Fibroblast of upper back skin (primary cell): ENCODE measurements at places on chromosomes 4 and X.

DNA sequence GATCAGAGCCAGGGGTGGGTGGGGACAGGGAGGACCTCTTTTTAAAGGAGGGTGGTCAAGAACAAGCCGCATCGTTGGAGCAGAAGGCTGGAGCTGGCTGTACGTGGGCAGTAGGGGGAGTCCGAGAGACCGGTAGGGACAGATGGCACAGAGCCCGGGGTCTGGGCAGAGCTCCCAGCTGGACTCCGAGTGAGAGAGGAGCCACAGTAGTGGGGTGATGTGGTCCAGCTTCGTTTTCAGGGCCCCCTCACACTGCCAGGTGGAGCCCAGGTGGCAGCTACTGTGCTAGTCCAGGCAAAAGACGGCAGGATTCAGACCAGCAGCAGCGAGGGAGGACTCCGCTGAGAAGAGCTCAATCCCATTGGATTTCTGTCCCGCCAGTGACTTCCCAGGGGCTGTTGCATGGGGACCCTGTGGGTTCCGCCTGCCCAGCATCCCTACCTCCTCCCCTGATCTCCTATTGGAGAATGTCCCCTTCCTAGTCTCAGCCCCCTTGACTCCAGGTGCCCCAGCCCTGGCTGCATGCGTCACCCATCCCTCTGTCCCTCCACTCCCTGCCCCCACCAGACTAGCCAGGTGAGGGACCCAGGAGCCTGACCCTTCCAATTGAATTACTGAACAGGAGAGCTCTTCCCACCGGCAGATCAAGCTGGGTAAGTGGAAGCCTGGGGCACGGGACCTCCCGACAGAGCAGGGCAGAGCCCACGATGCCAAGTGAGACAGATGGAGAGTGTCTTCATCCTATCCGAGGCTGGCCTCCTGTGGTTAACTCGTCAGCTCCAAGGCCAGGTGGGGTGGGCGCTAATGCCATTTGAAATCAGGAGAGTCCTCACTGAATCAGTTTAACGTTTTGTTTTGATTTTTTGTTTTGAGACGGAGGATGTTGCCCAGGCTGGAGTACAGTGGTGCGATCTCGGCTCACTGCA, 2.9 kb downstream of the ARHGAP4 start:
- peak; percentile 44 for DNase-seq

- DNase-seq, result no peak
Measured at GRCh38 chr4:3160438-3160837, 86.0 kb downstream of the HTT start.

DNA sequence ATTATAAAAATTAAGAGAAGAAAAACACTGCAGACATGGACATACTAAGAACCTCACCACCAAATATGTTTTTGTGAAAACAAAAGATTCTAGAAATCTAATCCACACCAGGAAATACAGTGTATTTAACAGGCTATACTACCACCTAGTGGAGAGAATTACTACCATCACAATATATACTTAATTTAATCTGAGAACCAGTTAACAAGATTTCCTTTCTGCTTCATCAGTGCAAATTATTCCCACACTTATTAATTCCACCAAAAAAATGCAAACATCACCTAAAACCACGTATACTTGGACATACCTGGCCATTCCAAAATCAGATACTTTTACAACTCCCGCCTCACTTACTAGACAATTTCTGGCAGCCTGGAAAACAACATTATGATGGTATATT, 7.0 kb upstream of the TXK start:
- peak; percentile 56 for DNase-seq

- no peak for DNase-seq
Measured at GRCh38 chrX:11970578-11971359, 167.5 kb upstream of the FRMPD4 start.

DNA sequence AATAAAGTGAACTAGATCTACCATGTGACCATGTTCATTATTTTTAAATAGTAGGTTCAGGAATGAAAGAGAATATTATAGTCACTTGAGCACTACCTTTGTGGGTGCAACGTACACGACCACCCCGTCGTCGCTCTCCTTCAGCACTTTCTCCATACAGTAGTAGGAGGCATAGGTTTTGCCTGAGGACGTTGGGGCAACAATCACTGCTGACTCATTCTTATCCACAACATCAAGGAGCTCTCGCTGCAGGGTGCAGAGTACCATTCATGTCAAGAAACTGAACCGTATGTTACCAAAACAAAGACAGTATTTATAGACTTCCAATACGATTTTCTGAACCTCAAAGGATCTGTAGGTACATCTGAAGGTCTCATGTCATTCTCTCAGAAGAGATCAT, 44.7 kb downstream of the DDX60 start:
- no peak for DNase-seq

GRCh38 chrX:40003071-40003427, 94.7 kb downstream of the BCOR start:
- DNase-seq, result no peak

DNA sequence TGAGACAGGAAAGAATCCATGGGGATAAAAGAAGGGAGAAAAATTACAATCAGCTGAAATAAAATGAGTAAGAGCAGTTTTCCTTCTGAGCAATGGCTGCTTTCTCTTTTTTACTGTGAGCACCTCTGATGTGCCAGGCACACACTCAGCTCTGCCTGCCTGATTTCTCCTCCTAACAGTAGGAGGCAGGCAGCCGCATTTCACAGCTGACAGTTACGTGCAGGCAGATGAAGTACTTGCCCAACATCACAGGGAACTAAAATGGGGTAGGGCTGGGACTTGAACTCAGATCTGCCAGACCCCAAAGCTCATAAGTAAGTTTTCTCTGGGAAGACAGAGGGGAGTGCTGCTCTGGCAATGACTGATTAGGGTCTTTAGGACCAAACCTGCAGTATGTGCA, 54.6 kb downstream of the C4orf50 start:
- DNase-seq, result no peak

DNA sequence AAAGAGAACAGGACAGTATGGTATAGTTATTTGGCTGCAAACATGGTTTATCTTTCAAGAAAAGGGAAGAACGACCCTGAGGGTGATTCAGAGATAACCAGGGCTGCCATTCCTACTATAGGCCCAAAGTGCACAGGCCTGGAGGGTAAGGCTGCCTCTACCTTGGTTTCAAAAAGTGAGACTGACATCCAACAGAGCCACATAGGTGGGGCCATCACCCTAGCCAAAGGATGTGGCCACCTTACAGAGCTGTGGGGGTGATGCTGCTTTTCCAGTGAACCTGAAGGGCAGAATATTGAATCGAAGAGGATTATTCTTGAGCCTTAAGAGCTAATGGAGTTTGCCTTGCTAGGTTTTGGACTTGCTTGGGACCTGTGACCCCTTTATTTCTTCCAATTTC, 15.7 kb downstream of the SH2D1A start:
- DNase-seq, result no peak

DNA sequence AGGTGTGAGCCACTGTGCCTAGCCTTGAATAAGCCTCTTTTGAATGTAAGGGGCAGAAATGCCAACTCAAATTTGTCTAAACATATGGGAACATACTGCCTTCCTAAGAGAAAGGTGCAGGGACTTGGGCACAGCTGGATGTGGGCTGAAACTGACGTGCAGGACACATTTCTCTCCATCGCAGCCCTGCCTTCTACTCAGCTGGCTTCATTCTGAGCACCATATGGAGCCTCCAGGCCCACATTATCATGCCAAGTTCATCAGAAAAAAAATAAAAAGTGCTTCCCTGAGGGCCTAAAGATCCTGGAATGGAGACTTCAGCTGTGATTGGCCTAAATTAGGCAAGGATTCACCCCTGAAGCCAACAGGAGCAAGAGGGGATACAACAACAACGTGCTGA, 386.2 kb downstream of the RAB28 start:
- DNase-seq, result no peak

- DNase-seq, result peak; percentile 5
Measured at GRCh38 chr4:109298279-109299010, 4.0 kb downstream of the COL25A1 start.

- DNase-seq, result no peak
Measured at GRCh38 chr4:3288571-3289094, 4.2 kb upstream of the RGS12 start.

DNA sequence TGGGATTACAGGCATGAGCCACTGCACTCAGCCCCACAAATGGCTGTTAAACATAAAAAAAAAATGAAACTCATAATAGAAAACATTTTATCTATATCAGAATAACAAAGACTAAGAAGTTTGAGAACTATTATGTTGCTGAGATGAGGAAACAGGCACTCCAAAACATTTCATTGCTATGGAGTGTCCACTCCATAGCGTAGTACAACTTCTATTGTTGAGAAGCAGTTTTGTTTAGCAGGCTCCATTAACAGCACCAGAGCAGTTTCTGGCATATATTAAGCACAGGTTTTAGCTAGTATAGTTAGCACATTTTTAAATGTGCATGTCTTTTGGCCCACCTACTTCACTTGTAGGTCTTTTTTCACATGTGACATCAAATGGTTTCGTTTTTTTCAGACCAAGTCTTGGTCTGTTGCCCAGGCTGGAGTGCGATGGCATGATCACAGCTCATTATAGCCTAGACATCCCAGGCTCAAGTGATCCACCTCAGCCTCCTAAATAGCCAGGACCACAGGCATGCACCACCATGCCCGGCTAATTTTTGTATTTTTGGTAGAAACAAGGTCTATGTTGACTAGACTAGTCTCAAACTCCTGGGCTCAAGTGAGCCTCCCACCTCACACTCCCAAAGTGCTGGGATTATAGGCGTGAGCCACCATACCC, 5.8 kb downstream of the HMGB2 start:
- no peak for DNase-seq

- peak; percentile 89 for DNase-seq
Measured at GRCh38 chrX:2696698-2697215, 5.7 kb downstream of the CD99 start.

DNA sequence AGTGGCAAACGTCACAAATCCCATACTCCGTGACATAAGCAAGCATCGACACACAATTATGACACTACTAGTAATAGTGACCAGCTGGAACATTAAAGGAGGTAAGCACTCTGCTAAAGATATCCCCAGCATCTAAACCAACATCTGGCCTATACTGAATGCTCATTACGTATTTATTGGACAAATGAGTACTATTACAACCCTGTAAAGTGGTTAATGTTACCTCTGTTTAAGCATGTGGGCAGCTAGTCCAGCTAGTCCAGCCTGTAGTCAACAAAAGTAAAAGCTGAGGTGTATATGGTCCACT, 419 bp upstream of the RPGR start:
- no peak for DNase-seq

DNA sequence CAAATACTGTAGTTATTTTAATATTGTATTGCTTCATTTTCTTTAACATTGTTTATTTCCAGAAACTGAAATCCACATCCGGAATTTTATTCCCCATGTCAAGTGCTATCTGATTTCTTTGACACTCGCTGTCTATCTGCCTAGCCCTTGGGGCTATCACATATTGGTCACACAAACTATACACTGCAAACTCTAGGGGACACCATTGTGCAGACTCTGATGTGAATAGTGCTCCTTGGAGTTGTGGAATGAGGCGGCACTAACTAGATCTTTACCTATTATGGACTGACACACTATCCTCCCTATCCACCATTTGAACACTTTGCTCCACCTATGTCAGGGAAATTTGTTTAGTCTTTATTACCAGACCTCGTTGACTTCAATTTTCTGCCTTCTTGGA, 534.5 kb downstream of the GLUD2 start:
- peak; percentile 1 for DNase-seq

GRCh38 chr4:151806511-151806927, 45.7 kb upstream of the GATB start:
- DNase-seq, result peak; percentile 79

- DNase-seq, result no peak
Measured at GRCh38 chr4:83248486-83248885, 36.1 kb downstream of the COQ2 start.

DNA sequence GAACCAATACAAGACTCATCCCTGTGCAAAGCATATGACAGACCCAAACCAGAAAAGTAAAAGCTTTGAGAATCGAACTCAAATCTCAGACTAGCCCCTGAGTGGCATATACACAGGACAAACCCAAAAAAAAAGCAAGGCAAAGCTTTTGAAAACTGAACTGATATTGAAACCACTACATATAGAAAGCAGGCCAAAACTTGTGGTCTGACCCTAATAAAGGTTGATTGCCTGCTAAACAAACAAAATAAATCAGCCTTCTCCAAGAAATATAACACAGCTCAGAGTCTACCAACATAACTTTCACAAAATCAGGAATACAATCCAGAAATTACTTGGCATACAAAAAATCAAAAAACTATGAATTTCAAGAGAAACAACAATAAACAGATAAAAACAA, 40.3 kb downstream of the LRBA start:
- no peak for DNase-seq

DNA sequence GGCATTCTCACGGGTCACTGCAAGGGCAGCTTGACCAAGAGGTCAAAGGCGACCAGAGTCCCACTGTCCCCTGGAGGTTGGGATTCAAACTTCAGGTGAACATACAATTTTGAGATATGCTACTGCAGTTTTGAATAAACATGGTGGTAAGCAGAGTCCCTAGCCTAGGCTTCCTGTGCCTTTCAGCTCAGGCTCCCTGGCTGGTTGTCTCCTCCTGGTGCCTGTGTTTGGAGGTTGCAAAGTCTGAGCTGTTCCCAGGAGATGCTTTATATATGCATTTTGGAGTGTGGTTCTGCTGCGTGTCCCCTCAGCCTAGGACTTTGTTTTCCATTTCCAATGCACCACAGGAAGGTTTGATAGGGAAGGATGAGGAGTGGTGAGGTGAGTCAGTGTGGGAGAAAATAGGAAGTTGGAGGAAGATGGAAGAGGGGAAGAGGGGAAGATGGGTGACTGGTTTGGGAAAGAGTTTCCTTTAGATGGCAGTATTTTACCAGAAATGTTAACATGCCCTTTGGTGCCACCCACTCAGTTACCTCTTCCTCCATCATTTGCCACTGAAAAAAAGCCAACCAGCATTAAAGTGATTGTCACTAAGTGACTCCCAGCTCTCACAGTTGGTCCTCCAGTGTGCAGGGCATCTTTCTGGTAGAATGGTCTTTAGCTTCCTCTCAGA, 211.7 kb upstream of the AGTR2 start:
- DNase-seq, result no peak

DNA sequence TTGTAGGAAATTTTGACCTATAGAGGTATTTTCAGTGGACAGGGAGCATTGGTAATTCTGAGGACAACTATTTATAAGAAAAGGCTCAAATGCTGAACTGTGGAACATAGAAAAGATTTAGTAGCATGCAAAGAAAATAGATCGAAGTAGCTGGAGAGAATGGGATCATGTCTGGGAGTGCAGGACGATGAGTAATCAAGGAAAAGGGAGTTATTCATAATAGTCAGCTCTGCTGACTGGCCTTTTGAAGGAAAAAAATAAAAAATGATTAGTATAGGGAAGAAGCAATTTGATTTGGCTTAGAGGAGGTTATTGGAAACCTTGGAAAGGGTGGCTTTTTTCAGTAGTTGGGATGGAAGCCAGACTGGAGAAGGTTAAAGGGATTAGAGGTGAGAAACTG, 22.9 kb upstream of the ANK2 start:
- peak; percentile 73 for DNase-seq

- no peak for DNase-seq
Measured at GRCh38 chr4:156654410-156654809, 317.2 kb downstream of the PDGFC start.

DNA sequence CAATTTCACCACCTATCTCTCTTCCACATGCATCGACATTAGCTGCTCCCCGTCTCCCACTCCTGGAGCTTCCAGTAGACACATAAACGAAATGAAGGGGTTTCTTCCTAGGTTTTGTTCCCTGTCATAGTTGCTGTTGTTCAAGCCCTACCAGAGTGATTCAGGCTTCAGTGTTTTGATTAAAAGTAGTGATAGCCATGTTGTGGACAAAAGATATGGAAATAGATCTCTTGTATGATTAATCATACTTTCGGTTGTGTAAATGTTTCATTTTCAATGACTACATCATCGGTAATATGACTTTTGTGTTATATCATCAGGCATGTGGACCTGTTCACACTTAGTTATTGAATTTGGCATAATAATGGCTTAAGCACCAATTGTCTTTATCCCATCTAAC, 96.5 kb upstream of the KLF3 start:
- DNase-seq, result no peak
